MCF 10A (cell line): ENCODE measurements at places on chromosomes 4 and X. TPM values are rescaled to one million over a fixed set of nuclear protein-coding genes. Genes with fewer than 3 reads are reported as not detected.

The PPP1R2C gene
- total RNA-seq, result not detected in 2 replicates

The CT45A3 gene
- total RNA-seq, result not detected in 2 replicates

The CSAG3 gene
- not detected in 2 replicates for total RNA-seq

The AFF2 gene
- 0.19 and 0.42 TPM in 2 replicates for total RNA-seq

The LEF1 gene
- total RNA-seq, result 2.0 and 3.0 TPM in 2 replicates

The NLGN4X gene
- total RNA-seq, result 1.6 and 2.2 TPM in 2 replicates

The EPHA5 gene
- 0.12 and 0.28 TPM in 2 replicates for total RNA-seq

The DMRTC1B gene
- total RNA-seq, result not detected in 2 replicates

The ZIC3 gene
- not detected in 2 replicates for total RNA-seq

The GPC3 gene
- total RNA-seq, result 0.32 and 0.37 TPM in 2 replicates

The FATE1 gene
- total RNA-seq, result not detected in 2 replicates

The CTAG2 gene
- total RNA-seq, result not detected in 2 replicates

The GBA3 gene
- not detected in 2 replicates for total RNA-seq

The OPHN1 gene
- total RNA-seq, result 4.0 and 4.8 TPM in 2 replicates
